ENCODE measurements at places on chromosomes 7 and 10.

DNA sequence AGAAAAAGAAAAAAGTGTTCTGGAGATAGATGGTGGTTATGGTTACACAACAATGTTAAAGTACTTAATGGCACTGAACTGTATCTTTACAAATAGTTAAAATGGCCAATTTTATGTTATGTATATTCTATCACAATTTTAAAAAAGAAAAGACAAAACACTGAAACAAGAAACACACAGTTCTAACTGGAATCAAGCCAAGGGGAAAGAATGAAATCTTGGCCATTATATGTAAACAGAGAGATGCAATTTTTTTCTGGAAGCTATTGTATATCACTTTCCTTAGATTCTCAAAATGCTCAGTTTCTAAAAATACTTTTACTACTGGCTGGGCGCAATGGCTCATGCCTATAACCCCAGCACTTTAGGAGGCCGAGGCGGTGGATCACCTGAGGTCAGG, 4.1 kb downstream of the COA1 start:
- DNase-seq = no peak

GRCh38 chr10:27959093-27959715, 39.7 kb downstream of the ODAD2 start:
- no peak for DNase-seq

DNA sequence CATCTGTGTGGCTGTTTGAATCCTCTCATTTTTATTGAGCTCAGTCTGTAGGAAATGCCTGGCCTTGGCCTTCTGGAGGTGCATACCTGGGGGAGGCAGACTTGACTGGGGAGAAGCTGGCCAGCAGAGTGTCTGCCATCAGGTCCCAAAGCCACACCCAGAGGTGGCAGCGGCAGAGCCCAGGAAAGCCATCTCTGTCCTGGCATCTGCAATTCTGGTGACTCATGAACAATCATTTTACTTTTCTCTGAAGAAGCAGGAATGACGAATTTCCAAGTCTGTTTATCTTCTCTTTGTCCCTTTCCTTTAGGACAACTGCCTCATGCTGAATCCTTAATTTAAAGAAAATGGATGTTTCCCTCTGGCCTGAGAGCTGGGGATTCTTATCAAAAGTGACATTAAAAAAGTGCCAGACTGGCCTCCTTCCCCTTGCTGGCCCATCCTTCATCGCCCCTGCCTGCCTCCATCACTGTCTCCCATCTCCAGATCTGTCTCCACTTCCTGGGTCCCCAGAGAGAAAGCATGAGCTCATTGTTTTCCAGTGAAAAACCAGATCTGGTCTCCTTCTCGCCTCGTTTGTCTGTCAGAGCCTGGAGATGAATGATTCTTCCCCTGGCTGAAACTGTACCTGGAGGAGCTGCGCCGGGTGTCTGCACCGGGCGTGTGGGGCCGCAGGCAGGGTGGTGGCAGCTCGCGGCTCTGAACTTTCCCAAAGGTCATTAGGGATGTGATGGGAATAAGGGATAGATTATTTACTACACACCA, 124.5 kb downstream of the TMEM178B start:
- no peak for DNase-seq

GRCh38 chr10:79287973-79288723, 59.1 kb upstream of the PPIF start:
- no peak for DNase-seq

GRCh38 chr10:653991-654646, 35.3 kb downstream of the DIP2C start:
- no peak for DNase-seq

DNA sequence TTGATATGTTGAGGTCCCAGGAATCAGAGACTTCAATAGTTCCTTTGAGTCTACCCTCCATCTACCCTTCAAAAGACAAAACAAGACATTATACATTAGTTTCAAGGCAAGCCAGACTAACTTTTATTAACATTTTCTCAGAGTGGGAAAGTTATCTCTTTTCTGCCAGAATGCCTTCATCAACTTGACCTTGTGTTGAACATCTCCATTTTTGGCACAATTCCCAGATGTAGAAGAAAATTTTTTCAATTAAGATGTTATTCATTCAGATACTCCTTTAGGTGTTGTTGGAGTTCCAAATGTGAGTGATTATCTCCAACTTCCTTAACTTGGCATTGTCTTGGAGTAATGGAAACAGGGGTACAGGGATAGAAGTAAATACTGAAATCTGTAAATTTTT, 59.1 kb downstream of the NRF1 start:
- no peak for DNase-seq

DNA sequence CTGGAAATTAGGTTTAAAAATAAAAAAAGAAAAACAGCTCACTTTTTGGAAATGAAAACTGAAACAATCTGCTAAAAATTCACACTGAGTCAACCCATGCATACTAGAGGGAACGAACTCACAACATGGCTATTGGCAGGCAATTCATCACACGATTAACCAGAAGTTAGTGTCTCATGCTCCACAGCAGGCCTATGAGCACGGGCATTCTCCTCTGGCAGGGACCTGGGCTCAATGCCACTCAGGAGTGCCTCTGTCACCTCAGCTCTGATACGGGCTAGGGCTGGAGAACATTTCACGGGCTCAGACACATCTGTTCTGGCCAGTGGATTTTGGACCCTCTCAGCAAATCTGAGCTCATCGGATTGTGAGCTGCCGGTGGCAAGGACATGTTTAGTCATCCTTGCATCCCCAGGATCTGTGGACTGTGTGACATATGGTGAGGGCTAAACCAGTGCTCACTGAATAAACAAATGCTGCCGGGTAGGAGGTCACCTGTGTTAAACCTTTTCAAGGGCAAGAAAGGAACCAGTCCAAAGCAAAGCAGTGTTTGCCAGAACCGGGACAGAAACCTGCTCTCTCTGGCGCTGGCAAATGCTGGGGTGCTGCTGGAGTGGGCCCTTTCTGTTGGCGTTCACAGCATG, 40.1 kb downstream of the POLR3A start:
- no peak for DNase-seq

- no peak for DNase-seq
These were observed 121.6 kb downstream of the LRRC18 start for GRCh38 chr10:48818081-48818480.

GRCh38 chr10:43453266-43453831, 16.4 kb downstream of the ZNF487 start:
- DNase-seq = no peak

Data from amniotic stem cell (primary cell).